NCI-H2171 treated with DMSO at 0.1 percent for 48 hours (cell line): ENCODE measurements at places on chromosomes 5 and 9.

- no peak for DNase-seq
Measured at GRCh38 chr5:32625106-32625505, 39.7 kb downstream of the SUB1 start.

DNA sequence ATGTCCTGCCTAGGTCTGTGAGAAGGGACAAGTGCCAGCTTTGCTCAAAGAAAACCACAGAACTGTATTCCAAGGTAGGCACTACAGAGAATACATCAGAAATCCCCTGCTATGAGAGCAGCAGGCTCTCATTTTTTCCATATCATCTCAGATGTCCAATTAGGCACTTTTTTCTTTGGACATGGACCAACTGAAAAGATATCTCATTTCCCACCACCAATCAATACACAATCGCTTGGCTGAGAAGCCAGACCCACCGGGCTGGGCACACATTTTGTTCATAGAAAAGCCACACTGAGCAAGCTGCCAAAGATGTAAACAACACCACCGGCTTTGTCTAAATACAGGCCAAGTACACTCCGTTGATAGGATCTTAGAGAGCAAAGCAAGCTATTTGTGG is 25.9 kb downstream of the STOM start:
- DNase-seq: peak; percentile 92

- DNase-seq: no peak
Measured at GRCh38 chr9:35476596-35476995, 13.3 kb upstream of the RUSC2 start.

DNA sequence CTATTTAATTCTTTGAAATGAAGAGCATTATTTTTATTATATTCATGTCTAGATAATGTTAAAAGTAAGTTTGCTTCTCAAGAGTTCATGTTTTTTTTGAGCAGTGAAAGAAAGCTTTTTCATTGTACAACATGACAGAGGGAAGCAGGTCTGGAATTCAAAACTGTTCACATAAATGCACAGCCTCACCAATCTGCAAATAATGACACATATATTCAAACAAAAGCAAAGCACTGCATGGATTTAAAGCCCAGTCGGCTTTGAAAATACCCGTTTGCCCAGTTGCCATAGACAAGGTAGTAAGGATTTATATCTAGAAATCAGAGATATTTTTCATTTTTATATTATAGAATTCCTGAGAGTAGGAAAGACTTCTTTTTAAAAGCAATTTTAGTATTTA is 201.8 kb downstream of the CD180 start:
- DNase-seq: no peak

DNA sequence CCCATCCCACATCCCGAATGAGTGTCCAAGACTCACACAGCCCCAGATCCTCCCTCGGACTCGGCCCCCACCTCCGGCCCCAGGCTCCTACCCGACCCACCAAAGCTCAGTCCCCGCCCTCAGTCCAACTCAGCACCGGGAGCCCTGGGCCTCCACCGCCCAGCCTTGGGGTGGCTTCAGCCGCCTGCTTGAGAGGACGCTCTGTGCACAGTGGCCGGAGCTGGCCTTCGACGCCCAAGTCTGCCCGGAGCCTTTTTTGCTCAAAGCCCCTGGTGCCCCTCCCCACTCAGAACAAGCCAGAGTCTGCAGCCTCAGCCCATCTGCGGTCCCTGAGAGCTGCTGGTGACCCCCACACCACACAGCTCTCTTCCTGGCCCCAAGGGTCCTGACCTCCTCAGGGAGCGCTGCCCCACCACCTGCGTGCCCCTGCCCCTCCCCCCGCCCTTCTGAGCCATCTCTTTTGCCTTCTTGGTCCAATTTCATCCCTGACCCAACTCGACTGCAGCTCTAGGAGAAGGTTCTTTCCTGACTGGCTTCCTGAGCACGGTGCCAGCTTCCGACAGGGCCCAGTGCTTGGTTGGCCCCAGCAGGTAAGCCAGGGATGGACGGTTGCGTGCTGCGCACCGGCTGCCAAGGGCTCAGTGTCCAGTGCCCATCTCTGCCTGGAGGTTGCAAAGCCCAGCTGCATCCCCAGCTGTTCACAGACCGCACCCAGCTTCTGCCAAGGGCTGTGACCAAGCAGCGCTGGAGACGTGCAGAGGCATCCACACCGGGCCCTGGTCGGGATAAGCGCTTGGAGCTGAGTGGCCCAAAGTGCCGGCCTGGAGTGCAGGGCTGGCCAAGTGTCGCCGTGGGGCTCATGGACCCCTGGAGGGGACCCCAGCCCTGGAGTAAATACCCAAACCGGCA is 27.7 kb upstream of the NSMF start:
- DNase-seq: no peak

DNA sequence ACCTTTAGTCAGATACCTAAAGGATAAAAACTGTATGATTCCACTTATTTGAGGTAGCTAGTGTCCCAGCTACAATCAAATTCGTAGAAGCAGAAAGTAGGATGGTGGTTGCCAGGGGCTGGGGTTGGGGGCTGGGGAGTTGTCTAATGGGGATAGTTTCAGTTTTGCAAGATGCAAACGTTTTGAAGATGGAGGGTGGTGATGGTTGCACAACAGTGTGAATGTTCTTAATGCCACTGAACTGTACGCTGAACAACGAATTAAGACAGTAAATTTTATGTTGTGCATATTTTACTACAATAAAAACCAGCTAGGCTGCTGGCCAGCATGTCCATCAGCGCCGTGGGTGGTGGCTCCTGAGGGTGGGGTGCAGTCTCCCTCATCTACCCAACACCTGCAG is 137.8 kb downstream of the GADD45G start:
- DNase-seq: no peak

DNA sequence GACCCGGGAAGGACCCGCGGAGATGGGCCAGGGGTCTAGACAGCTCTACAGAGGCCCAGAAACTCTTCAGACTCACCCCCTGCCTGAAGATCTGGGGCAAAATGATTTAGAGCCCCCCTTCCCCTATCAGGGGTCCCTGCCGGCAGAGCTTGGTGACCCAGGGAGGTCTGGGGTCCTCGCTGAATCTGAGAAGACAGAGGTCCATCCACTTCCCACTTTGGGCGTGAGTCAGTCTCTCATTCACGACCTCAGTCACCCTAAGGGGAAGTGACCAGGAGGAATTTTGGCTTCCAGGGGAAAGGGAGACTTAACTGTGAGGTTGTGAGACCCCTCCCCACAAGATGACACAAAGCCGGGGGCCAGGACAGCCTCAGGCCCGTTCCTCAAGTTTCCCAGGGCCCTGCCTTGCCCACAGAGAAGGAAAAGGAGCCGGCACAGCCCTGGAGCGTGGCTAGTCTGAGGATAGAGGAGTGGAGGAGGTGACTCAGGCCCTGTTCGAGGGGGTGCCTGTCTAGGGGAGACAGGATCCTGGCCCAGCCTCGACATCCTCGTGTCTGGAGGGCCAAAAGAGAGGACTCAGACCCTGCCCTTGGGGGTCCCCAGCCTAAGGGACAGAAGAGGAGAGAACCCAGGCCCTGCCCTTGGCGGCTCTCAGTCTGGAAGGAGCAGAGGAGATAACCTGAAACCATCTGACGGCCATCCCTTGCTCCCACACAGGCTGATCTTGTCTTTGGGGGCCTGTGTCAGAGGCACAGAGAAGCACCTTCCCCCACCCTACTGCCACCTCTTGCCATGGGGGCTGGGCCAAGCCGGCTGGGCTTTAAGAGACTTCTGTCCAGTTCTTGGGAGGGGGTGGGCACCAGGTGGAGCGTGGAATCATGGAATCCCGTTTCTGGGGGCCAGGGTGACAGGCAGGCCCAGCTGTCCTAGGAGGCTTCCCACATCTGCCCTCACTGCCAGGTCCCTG is 889 bp downstream of the PDLIM4 start:
- no peak for DNase-seq

- no peak for DNase-seq
Measured at GRCh38 chr5:61285531-61285930, 46.5 kb upstream of the ZSWIM6 start.

DNA sequence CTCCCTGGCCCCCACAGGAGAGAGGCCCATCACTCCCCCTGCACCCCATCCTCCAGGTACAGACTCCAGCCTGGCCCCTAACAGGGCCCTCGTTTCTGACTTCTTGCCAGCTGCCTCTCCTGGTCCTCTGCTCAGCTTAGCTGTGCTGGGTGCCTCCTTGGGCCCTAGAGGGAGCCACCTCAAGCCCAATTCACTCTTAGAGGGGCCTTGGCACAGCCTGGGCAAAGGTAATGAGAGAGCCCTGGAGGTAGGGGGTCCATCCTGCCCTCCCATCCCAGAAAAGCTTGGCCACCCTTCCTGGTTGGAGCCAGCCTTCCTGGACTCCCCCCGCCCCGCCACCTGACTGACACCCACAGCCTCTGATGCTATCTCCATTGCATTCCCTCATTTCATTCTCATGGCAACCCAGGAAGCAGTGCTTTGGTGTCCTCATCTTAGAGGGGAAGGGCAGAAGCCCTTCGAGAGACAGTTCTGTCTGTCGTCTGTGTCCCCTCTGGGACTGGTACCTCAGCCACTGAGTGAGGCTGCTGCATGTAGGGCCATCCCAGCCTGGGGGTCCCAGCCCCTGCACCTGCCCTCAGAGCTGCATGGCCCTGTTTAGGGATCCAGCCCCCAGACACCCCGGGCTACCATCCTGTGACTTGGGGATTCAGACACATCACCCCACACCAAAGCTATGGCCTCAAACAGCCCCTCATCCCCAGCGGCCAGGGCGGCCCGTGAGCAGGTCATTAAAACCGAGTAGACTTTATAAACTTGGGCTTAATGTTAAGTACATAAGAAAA is 95.5 kb downstream of the BARX1 start:
- DNase-seq: no peak

DNA sequence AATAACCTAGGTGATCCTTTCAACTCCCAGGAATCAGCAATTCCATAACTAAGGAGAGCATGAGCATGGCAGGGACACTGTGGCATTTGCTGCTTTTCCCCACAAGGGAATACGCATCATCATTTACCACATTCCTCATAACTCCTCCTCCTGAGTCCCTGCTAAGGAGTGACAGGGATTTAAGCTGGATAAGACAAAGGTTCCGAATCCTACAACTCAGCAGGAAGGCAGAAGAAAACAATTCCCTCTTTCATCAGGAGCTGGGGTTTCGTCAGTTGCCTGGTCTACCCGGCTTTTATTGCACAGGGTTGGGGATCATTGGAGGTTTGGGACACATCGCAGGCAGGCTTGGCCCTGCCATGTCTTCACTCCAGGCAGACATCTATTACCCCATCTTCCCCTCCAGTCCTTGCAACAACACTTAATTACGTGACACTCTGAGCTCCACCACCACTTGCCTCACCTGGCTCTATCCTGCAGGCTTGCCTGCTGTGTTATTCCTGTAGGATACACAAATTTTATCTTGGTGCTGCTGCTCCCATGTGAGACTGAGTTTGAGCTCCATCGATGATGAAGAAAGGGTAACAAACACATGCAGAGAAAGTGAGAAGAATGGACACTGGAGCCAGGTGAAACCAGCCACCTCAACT is 563.0 kb upstream of the KLF4 start:
- DNase-seq: no peak

- DNase-seq: peak; percentile 51
Measured at GRCh38 chr9:83061990-83062650, 822 bp downstream of the RASEF start.

GRCh38 chr9:77221431-77221830 is 44.1 kb downstream of the VPS13A start:
- no peak for DNase-seq

DNA sequence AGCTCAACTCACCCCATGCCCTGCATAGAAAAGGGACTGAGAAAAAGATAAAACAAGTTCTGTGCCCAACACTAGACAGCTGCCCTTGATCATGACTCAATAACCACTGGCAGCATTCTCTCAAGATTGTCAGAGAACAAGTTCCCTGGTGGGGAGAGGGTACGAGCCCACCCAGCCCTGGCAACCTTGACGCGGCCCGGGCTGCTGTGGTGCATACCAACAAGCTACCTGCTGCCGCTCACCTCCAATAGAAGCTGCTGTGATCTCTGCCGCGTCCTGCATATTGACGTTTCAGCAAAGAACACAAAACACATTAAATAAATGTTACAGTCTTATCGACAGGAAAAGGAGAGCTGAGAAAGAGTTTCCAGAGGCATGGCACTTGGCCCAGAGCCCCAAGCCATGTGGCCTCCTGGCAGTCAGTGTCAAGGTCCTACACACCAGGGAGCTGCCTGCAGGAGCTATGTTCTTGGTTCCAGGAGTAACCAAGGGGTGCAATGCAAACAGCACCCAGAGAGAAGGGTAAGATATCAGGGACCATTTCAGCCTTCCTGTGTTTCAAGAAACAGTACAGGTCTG is 28.3 kb downstream of the WHRN start:
- DNase-seq: no peak

GRCh38 chr5:39331861-39332381 is 32.4 kb downstream of the C9 start:
- no peak for DNase-seq

- DNase-seq: no peak
Measured at GRCh38 chr9:109167716-109168115, 667 bp upstream of the FRRS1L start.

- no peak for DNase-seq
Measured at GRCh38 chr5:84373506-84373905, 11.2 kb downstream of the EDIL3 start.

- DNase-seq: no peak
Measured at GRCh38 chr9:89892920-89893319, 288.1 kb downstream of the GADD45G start.

GRCh38 chr9:112162621-112163413 is 12.3 kb downstream of the SUSD1 start:
- no peak for DNase-seq

DNA sequence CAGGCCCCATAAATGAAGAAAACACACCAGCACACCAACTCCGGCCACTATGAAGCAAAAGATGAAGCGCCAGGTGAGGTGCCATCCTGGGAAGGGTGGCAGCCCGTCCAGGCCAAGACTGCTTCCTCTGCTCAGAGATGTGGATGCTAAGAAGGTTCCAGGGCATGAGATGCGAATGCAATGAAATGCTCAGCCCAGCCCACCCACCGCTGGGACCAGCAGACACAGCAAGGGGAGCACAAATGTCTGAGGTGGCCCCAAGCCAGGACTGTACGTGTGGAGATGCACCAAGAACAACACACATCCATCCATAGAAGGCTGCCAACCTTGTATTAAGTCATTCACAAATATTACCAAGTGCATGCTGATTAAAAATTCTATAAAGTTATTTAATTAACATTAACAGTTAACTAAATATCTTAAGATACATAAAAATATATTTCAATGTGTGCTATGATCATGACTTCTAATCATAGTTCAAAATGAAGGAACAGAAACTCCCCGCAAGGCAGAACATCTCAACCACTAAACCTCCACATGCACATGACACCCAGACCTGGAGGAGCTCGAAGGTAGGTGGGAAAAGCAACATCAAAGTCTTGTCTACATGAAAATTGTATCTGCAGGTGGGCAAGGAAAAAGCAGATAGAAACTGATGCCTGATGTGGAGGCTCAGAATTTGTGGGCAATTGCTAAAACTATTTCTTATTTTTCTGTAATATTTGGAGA is 43.7 kb downstream of the BICD2 start:
- no peak for DNase-seq

GRCh38 chr9:1876891-1877496 is 138.2 kb upstream of the SMARCA2 start:
- DNase-seq: no peak

- no peak for DNase-seq
Measured at GRCh38 chr5:178433273-178433775, 156.9 kb downstream of the COL23A1 start.
